ENCODE measurements at places on chromosomes 1 and 21.

- DNase-seq: no peak
These were observed 66.9 kb upstream of the TINAGL1 start for GRCh38 chr1:31509124-31510072.

DNA sequence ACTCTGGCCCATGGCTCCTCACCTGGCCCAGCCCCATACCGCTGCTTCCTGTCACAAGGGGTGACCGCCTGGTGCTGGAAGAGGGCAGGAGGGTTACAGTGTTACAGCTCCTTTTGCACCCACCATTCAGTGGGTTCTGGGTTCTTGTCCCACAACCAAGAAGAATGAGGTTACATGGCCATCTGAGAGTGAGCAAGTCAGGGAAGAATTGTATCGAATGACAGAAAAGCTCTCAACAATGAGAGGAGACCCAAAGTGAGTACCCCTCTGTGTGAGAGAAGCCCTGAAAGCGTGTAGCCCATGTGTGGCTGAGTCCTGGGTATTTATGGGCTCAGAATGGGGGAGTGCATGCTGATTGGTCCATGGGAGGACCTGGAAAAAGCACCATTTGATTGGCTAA, 888.5 kb downstream of the ADGRL2 start:
- DNase-seq: no peak

DNA sequence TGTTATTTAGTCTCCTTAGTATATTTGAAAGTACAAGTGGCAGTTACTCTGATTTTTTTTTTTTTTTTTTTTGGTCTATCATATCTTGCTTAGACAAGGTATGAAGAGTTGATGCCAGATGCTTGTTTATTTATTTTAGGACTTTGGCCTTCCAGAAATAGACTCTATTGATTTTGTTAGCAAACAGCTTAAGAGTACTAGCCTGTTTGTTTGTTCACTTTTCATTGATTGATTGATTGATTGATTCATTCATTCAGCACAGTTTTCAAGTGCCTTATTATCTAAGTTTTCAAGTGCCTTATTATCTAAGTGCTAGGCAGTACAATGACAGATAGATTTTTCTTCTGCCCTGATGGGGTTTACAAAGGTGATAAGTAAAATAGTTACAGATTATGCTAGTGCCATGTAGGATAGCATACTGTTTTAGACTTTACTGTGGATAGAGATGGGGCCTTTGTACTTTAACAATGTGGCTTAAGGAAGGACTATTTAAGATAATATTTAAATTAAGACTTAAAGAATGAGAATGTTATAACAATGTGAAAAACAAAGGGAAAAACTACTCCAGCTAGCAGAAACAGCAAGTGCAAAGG, 50.5 kb downstream of the MTF2 start:
- no peak for DNase-seq

DNA sequence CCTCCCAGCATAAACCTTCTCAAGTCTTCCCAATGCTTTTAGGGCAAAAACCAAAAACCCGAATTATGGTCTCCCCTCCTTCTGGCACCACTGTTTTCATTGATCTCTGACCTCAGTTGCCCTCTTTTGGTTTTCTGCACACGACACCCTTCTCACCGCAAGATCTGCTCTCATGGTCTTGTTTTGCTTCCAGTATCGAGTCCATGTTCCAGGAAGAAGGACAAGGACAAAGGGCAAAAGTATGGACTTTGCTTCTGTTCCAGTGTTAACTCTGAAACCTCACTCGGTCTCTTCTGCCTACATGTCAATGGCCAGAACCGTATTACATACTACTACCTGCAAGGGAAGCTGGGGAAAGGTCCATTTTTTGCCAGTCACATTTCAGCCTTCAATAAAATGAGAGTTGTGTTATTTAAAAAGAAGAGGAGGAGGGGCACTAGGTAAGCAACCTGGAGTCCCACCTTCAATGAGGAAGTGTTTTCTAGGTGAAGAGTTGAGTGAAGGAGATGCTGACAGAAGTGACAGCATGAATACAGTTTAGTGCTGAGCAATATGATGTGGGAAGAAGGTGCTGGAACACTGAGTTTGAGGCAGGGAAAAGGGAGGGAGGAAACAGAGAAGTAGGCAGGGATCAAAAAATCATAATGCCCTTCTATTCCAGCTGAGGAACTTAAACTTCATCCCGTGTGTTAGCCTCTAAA, 183.4 kb downstream of the FGGY start:
- no peak for DNase-seq

- no peak for DNase-seq
These were observed 388.6 kb upstream of the NEGR1 start for GRCh38 chr1:72670902-72671301.

DNA sequence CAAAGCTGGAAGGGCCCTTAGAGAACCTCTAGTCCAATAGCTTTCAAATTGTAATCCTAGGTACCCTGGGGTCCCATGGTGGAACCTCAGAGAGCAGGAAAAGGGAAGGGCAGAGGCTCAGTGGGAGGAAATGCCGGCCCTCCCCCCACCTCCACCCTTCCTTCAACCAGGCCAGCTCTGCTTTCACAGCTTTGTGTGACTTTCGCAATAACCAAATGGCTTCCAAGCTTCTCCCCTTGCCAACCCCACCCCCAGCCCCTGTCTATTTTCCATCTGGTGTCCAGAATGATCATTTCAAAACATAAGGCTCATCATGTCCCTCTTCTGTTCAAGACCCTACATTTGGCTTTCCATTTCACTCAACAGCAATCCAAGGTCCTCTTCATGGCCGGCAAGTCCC, 74.4 kb downstream of the CD58 start:
- DNase-seq: no peak

- DNase-seq: no peak
These were observed 1600.6 kb downstream of the PLA2G4A start for GRCh38 chr1:188429386-188429785.
